ENCODE measurements at places on chromosomes 2 and 18. TPM values are rescaled to one million over a fixed set of nuclear protein-coding genes. Genes with fewer than 3 reads are reported as not detected.

RNF125 gene
- 8.0 TPM for polyA plus RNA-seq

DLX2 gene
- not detected for polyA plus RNA-seq

REG3A gene
- polyA plus RNA-seq = not detected

PLEKHH2 gene
- polyA plus RNA-seq = 205 TPM

ALK gene
- polyA plus RNA-seq = 0.03 TPM

CCDC85A gene
- 1.5 TPM for polyA plus RNA-seq

TMEM17 gene
- polyA plus RNA-seq = 4.9 TPM

GRCh38 chr2:238225911-238226697 is 13.7 kb downstream of the HES6 start:
- no peak for DNase-seq

- DNase-seq = no peak
These were observed 64.6 kb downstream of the NCKAP1 start for GRCh38 chr2:182973441-182974352.

- DNase-seq = no peak
These were observed 222.5 kb downstream of the GBX2 start for GRCh38 chr2:235945608-235946140.

- DNase-seq = no peak
These were observed 86.2 kb downstream of the COX7A2L start for GRCh38 chr2:42274863-42275262.

DNA sequence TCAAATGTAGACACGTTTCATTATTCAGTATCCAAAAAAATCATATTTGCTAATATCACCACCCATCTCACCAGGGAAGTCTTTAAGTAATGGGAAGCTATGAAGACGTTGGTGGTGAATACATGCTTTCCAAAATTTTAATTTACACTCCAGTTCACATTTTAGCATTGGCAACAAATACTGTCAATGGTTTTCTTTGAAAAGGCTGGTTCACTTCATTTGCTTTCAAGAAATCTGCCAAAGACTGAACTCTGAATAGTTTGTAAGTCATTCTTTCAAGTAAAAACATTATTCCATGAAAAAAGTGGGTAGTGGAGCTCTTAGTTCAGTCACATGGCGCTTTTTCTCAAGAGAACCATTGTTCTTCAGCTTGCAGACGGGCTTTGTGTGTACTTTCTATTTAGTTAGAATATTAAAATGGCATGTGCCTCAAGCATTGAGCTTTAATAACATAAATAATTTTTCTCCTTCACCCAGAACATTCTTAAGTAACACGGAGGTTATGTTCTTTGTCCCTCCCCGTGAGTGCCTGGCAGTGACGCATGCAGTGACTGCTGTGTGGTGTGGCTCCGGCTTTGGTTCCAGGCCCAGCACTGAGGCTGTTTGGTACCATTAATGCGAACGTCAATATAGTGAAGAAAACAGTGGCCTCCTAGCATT is 300.0 kb upstream of the HDAC4 start:
- no peak for DNase-seq

GRCh38 chr2:163658556-163658955 is 77.3 kb downstream of the FIGN start:
- no peak for DNase-seq

GRCh38 chr18:50401888-50402287 is 27.0 kb downstream of the SKA1 start:
- peak; percentile 34 for DNase-seq

DNA sequence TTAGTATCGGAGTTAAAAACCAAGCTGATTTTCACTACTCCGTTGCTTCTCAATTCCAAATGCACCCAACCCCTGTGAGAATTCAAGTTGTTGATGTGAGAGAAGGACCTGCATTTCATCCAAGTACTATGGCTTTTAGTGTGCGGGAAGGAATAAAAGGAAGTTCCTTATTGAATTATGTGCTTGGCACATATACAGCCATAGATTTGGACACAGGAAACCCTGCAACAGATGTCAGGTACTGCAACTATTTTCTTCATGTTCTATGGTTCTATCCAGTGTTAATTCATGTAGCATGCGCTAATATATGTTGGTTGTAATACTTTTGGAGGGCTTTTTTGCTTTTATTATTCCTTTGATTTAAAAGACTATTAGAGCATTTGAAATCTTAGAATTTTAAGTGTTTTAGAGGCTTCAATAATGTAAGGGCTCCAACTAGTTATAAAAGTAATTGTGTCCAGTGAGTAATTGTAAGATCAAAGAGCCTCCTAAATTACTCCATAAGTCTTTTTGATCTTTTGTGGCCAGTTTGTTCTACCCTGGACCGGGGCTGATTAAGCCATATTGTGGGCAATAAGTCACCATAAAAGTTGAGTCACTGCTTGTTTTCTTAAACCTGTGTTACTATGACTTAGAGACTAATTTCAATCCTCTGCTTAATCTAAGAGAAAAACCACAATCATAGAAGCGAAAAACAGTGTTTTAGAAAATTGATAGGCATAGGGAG is 22.9 kb downstream of the DSG4 start:
- no peak for DNase-seq

DNA sequence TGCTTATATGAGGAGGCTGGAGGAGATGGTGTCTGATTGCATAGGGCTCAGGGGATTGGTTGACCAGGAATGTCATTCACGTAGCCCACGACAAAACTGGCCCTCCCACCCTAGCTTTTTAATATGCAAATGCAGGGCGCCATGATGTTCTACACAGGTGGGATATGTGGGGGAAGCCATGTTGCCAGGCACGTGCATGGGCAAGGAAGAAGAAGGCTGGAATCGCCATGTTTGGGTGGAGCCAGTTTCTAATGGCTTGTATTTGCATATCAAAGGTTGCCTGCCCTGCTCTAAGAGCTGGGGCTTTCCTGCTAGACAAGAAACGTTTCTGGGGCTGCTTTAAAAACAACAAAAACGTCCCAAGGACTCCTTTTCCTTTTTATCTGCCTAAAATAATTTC is 26.5 kb upstream of the LINC00305 start:
- DNase-seq = no peak

DNA sequence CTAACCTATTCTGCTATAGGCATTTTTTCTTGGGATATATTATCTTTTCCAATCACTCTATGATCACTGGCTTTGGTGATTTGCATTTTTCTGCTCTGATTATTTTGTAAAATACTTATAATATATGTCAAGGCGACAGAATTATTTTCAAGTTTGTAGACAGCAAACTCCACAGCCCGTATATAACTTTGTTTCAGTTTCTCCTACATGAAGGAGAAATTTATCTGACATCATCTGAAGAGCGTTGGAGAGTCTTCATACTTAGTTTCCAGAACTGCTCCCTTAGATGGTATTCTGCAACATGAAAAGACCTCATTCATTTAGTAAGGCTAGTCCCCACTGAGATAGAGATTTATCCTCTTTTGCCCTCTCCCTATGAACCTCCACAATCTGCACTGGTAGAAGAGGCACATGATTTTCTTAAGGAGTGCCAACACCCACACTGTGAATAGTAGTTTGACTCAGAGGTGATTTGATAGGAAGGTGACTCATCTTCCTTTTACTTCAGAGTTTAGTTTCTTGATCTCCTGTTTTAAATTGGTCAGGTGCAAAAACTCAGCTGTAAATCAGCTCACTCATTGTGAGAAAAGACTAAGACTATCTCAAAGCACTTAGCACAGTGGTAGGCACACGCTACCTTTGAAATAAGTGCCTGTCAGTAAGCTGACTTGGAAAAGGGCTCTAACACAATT is 1848.6 kb upstream of the CELF4 start:
- DNase-seq = no peak

DNA sequence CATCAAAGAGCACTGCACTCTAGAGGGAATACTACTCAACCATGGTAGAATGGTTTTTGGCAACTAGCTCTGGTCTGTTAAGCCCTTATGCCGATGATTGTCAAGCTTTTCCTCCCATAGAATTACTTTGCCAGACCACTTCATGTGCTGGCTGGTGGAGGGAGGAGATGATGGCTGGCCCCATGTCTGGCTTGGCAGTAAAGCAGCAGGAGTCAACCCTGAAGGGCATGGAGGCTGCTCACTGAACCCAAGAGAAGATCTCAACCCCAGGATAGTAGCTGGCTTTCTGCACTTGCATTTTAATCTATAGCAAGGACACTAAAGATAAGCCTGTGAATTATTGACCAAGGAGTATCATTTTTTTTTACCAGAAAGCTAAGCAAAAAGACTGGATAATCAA is 309.9 kb downstream of the PIEZO2 start:
- DNase-seq = no peak

DNA sequence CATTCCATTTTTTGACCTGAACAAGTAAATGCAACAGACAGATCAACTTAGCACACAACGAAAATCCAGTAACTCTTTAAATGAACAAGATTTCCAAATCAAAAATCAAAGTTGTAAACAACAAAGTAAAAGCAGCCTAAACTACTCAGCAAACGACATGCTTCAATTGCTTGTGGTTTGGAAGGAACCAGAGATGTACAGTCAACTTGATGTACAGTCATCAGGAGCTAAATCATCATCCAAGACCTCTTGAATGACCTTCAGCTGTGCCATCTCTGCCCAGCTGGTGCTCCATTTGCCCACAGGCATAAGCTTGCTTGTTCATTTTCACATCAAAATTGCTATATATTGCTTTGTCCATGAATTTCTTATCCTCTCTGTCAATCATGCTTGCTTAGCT is 109.8 kb downstream of the UPP2 start:
- DNase-seq = no peak

GRCh38 chr2:208134928-208135586 is 5.4 kb upstream of the CRYGC start:
- DNase-seq = no peak

- DNase-seq = no peak
These were observed 28.9 kb downstream of the ADI1 start for GRCh38 chr2:3490191-3491170.

DNA sequence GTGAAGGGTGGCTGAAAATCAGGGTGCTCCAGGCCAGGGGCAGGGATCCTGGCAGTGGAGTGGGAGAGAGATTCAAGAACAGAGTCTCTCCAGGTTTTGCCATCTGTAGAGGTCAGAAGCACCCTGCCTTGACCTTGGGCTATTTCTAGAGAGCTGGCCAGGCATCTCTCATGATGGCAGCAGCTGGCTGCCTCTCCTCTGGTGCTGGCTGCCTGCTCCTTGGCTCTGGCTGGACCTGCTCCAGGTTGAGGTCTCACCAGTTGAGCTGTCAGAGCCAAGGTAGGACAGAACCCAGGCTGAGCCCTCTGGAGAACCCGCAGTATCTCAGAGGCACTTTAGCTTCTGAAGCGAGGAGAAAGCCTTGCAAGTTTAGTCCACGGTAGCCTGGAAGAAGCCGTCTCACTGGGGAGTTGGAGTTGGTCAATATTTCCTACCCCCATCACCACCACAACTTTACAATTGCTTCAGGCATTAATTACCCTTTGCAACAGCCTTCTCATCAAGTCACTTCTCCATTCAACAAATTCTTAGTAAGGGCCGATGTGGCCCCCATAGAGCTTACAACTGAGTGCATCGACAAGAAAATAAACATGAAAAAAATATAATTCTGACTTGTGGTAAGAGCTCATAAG is 25.6 kb downstream of the GNLY start:
- DNase-seq = no peak

GRCh38 chr18:36419188-36419899 is 121.8 kb downstream of the FHOD3 start:
- DNase-seq = peak; percentile 9

GRCh38 chr2:59254279-59254678 is 1013.2 kb upstream of the FANCL start:
- no peak for DNase-seq

DNA sequence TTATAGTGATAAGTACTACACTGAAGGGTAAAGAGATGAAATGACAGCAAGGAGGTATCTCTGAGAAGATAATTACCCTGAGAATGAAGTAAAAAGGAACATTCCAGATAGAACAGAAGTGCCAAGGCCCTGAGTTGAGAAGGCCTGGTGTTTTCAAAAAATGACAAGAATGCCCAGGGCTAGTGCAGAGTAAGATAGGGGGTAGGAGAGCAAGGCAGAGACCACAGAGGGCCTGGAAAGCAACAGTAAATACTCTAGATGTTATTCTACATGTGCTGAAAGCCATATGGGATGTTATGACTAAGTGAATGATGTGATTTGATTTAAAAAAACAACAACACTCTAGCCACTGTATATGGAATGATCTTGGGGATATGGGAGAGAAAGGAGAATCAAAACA is 52.3 kb downstream of the BAZ2B start:
- no peak for DNase-seq

All from right lung (tissue), 10 donors.